Hepatocyte (in vitro differentiated cells): ENCODE measurements at places on chromosomes 2 and 18. TPM values are rescaled to one million over a fixed set of nuclear protein-coding genes. Genes with fewer than 3 reads are reported as not detected.

- peaks cover 17% of the 10 kb centered on the region for H3K4me1 ChIP-seq
- no peaks in the 10 kb centered on the region for H3K36me3 ChIP-seq
- peak; percentile 42 for DNase-seq
- H3K27ac ChIP-seq: peak overlapping the region; percentile 99
- no peak overlapping the region for H3K4me3 ChIP-seq
Measured at GRCh38 chr2:111656894-111657293, 227.1 kb downstream of the ANAPC1 start.

- H3K27ac ChIP-seq: no peak overlapping the region
- no peak for DNase-seq
- H3K4me3 ChIP-seq: no peak overlapping the region
- peaks cover 4% of the 10 kb centered on the region for H3K4me1 ChIP-seq
- no peaks in the 10 kb centered on the region for H3K36me3 ChIP-seq
- no peaks in the 10 kb centered on the region for H3K27me3 ChIP-seq
Measured at GRCh38 chr18:48615566-48616401, 77.0 kb downstream of the CTIF start.

DNA sequence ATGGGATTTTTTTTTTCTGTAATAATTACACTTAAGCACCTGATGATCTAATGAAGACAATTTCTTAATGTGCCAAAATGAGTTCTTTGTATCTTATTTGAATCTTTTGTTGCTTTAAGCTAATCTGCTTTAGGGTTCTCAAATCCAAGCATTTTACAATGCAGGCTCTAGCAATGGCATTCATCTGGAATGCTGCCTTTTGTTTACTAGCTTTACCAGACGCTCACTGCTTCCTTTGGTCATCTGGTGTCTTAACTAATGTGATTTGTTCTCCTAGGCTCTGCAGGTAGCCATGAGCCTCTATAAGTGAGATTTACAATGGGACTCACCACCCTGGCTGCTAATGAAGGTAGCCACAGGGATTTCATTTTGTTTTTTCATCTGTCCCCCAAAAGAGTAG, 100.3 kb downstream of the GREB1L start:
- H3K4me3 ChIP-seq: no peak overlapping the region
- no peaks in the 10 kb centered on the region for H3K27me3 ChIP-seq
- H3K36me3 ChIP-seq: no peaks in the 10 kb centered on the region
- H3K27ac ChIP-seq: no peak overlapping the region
- no peak for DNase-seq

DNA sequence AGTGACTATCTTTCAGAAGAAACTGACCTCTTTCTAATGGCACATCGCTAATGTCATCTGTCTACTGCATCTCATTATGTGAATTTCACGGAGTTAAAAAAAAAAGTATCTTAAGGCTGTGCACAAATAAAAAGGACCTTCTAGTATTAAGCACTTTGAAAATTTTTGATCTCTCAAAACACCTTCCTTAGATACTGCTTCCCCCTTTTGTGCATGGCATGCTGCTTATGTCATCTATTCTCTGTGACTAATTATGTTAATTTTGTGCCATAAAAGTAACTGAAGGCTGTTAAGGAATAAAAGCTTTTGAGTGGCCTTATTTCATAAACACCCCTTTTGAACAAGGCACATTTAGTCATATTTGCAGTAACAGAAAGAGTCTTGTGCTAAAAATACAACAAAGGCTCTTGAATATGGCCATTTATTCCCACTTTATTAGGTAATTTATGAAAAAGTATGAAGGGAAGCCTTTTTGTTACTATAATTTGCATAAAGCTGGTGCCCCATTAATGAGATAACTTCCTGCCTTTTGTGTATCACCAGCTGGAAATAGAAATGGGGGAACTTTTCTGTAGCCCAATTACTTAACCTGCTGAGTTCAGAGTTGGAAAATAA, 1412.0 kb upstream of the ZEB2 start:
- H3K27ac ChIP-seq: no peak overlapping the region
- H3K4me3 ChIP-seq: no peak overlapping the region
- H3K4me1 ChIP-seq: no peaks in the 10 kb centered on the region

DNA sequence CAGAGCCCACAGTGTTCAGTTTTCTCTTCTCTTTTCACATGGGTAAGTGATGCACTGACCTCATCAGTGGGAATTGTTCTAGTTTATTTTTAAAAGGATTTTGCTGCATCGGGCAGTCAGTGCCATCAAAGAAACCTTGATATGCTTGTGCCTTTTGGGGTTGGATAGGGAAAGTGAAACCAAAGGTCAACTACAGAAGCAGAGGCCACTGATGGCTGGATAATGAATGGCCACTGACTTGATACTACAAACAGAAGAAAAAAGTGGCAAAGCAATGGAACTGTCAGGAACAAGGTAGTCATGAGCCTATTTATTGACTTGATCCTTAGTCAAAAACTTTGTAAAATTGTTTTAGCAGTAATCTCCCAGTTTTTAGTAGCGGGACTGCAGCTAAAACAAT, 636.3 kb upstream of the ZEB2 start:
- H3K27me3 ChIP-seq: no peaks in the 10 kb centered on the region
- H3K27ac ChIP-seq: no peak overlapping the region
- no peak for DNase-seq
- H3K4me1 ChIP-seq: no peaks in the 10 kb centered on the region
- H3K4me3 ChIP-seq: no peak overlapping the region
- no peaks in the 10 kb centered on the region for H3K36me3 ChIP-seq

DNA sequence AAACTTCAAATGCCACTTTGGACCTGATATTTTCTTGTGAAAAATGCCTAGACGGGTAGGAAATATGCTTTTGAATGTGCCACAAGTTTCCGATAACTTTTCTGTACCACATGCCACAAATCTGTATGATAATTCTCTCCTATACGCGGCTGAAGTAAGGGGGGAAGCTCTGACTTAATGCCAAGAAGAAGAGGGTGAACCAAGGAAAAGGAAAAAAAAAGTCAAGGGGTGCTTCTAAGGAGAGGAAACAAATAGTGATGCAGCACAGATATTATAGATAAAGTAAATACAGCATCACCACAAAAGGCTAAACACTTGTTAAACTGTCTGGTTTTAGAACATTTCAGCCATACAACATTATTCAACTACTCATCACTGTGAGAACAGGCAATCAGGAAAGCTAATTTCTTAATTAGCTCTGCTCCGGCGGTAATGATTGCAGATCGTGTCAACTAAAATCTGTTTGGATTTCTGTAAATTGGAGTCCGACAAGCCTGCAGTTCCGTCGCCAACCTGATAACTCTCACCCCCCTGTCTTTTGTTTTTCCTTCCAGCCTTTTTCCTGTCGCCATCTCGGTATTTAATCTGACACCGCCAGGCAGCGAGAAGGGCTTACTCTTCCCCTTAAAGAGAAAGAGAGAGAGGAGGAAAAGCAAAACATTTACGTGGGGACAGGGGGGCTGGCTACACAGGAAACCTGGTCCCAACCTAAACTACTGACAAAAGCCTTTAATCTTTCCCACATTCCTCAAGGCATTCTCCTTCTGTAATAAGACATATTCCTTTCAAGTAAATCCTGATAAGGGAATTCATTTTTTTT, 67.5 kb downstream of the ZEB2 start:
- no peaks in the 10 kb centered on the region for H3K36me3 ChIP-seq
- H3K27me3 ChIP-seq: peaks cover 63% of the 10 kb centered on the region
- peaks cover 15% of the 10 kb centered on the region for H3K4me1 ChIP-seq
- H3K27ac ChIP-seq: peak overlapping the region; percentile 12

DNA sequence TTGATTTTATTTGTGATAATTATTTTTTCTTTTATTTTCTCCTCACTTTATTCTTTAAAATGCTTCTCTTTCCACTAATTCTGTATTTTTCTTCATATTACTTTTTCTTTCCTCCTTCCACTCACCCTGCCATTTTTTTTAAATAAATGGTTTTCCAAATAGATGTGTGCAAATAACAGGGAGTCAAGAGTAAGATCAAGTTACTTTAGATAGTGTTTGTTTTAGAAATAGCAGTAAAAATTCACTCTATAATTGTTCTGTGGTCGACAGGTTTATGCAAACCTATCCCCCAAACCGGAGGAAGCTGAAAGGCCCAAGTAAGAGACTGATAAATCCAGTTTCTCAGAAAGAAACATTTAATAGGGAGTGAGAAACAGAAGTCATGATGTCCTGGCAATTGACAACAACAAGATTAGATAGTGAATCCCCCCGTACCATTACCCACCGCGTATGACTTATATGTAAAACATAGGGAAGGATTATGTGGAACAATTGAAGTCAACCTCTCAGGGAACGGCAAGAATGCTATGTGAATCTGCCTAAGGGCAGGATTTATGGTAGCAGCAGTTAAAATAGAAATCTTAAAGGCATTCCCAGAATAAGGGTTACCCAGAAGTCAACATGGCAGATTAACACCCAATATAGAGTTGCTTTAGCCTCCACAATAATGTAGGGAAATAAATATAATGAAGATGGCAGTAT, 75.5 kb downstream of the KYNU start:
- H3K36me3 ChIP-seq: no peaks in the 10 kb centered on the region
- no peak overlapping the region for H3K27ac ChIP-seq
- no peak overlapping the region for H3K4me3 ChIP-seq
- H3K27me3 ChIP-seq: no peaks in the 10 kb centered on the region
- no peak for DNase-seq
- peaks cover 11% of the 10 kb centered on the region for H3K4me1 ChIP-seq

- no peaks in the 10 kb centered on the region for H3K36me3 ChIP-seq
- no peaks in the 10 kb centered on the region for H3K4me1 ChIP-seq
- H3K27ac ChIP-seq: no peak overlapping the region
- no peak for DNase-seq
Measured at GRCh38 chr18:34283506-34283905, 58.8 kb upstream of the NOL4 start.

DNA sequence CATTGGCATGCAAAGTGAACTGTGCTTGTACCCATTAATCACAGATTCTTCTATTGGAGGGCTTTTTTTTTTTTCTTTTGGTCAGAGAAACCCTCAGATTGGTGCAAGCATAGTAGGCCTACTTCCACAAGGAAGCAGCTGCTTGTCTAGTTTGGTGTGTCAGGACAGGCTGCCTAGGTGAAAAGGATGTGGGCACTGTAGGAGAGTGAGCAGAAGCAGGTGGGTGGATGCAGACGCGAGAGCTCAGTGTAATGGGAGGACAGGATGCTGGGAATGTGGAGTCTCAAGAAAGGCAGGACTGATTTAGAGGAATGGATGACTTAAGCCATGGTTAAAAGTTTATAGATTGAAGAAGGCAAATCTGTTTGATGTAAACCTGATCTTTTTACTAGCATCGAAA, 3.1 kb downstream of the ELP2 start:
- H3K4me3 ChIP-seq: no peak overlapping the region
- no peak overlapping the region for H3K27ac ChIP-seq
- no peaks in the 10 kb centered on the region for H3K27me3 ChIP-seq
- H3K4me1 ChIP-seq: peaks cover 15% of the 10 kb centered on the region

GRCh38 chr2:42055573-42056514, 8.0 kb downstream of the PKDCC start:
- H3K27me3 ChIP-seq: no peaks in the 10 kb centered on the region
- no peaks in the 10 kb centered on the region for H3K36me3 ChIP-seq
- no peak overlapping the region for H3K4me3 ChIP-seq

DNA sequence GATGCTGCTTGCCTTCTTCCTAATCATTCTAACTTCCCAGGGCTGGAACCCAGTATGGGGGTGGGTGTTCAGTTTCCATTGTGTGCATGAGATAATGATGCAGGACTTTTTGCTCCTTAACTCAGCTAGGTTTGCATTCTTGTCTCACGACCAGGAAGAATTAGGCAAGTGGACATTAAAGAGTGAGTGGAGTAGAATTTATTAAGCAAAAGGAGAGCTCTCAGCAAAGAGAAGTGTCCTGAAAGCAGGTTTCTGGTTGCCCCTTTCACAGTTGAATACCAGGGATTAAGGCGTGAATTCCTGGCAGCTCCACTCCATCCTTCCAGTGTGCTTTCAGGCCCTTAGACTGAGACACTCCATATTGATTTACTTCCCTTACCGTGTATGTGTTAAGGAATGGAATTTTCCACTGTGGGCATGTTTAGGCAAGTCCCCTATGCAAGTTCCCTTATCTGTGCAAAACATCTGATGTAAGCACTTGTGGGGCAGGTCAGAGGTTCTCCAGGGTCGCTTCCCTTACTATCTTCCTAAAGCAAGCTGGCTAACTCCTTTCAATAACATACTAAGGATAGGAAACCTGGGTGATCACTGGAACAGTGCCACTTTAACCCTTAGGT, 126.5 kb downstream of the GPR39 start:
- peak overlapping the region; percentile 89 for H3K27ac ChIP-seq
- H3K27me3 ChIP-seq: no peaks in the 10 kb centered on the region
- peak; percentile 28 for DNase-seq
- peaks cover 33% of the 10 kb centered on the region for H3K4me1 ChIP-seq
- H3K4me3 ChIP-seq: no peak overlapping the region

- H3K4me1 ChIP-seq: peaks cover 41% of the 10 kb centered on the region
- no peaks in the 10 kb centered on the region for H3K27me3 ChIP-seq
- peak; percentile 78 for DNase-seq
- H3K27ac ChIP-seq: peak overlapping the region; percentile 92
- no peak overlapping the region for H3K4me3 ChIP-seq
- no peaks in the 10 kb centered on the region for H3K36me3 ChIP-seq
Measured at GRCh38 chr2:54545702-54546450, 89.7 kb downstream of the SPTBN1 start.

GRCh38 chr2:212975333-212975732, 176.1 kb downstream of the IKZF2 start:
- H3K4me3 ChIP-seq: no peak overlapping the region
- no peaks in the 10 kb centered on the region for H3K36me3 ChIP-seq
- peaks cover 28% of the 10 kb centered on the region for H3K4me1 ChIP-seq
- H3K27ac ChIP-seq: peak overlapping the region; percentile 56
- no peak for DNase-seq

- H3K27me3 ChIP-seq: no peaks in the 10 kb centered on the region
- no peak overlapping the region for H3K27ac ChIP-seq
- no peaks in the 10 kb centered on the region for H3K4me1 ChIP-seq
- no peak for DNase-seq
Measured at GRCh38 chr2:181378491-181378890, 78.7 kb upstream of the ITGA4 start.

- no peaks in the 10 kb centered on the region for H3K4me1 ChIP-seq
- H3K27ac ChIP-seq: no peak overlapping the region
- H3K27me3 ChIP-seq: no peaks in the 10 kb centered on the region
- no peaks in the 10 kb centered on the region for H3K36me3 ChIP-seq
- DNase-seq: peak; percentile 87
Measured at GRCh38 chr18:80157708-80158343, 48.8 kb downstream of the ADNP2 start.

GRCh38 chr2:191318729-191319078, 73.5 kb downstream of the MYO1B start:
- H3K4me1 ChIP-seq: peaks cover 28% of the 10 kb centered on the region
- no peak overlapping the region for H3K4me3 ChIP-seq
- H3K27ac ChIP-seq: peak overlapping the region; percentile 58
- H3K36me3 ChIP-seq: no peaks in the 10 kb centered on the region
- H3K27me3 ChIP-seq: no peaks in the 10 kb centered on the region
- peak; percentile 76 for DNase-seq

DNA sequence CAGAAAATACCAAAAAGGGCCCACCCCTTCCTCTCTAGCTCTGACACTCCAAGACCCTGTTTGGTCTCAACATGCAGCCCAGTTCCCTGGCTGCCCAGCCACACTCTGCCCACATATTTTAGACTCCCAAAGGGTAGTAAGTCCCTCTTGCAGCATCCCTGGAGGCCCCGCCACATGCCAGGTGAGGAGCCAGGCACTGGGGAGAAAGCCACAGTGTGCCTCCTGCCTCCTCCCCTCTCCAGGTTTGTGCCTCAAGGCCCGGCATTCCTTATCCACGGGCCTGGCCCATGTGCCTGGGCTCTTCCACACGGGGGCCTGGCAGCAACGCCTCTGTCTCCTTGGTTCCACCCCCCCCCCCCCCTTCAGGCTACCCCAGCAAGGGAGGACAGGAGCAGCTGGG, 75.5 kb downstream of the HS1BP3 start:
- H3K27ac ChIP-seq: no peak overlapping the region
- H3K4me1 ChIP-seq: peaks cover 16% of the 10 kb centered on the region
- no peaks in the 10 kb centered on the region for H3K36me3 ChIP-seq
- no peaks in the 10 kb centered on the region for H3K27me3 ChIP-seq
- no peak overlapping the region for H3K4me3 ChIP-seq

ACYP2 gene
- total RNA-seq: 19.7 and 22.5 TPM in 2 replicates
